ENCODE measurements at places on chromosomes 13 and 19. TPM values are rescaled to one million over a fixed set of nuclear protein-coding genes. Genes with fewer than 3 reads are reported as not detected.

SYNE4 gene
- total RNA-seq, result 1.2 TPM

SAFB gene
- 53.0 TPM for total RNA-seq

CDC42EP5 gene
- total RNA-seq, result not detected

ZNF486 gene
- 12.3 TPM for total RNA-seq

GIPR gene
- 3.9 TPM for total RNA-seq

TUBA3C gene
- total RNA-seq, result not detected

GJB2 gene
- total RNA-seq, result not detected

KASH5 gene
- total RNA-seq, result 0.52 TPM

CGB2 gene
- total RNA-seq, result not detected

ZNF101 gene
- total RNA-seq, result 15.0 TPM

MIR17HG gene
- total RNA-seq, result 3.8 TPM

NCCRP1 gene
- not detected for total RNA-seq

LYL1 gene
- 99.1 TPM for total RNA-seq

NLRP5 gene
- total RNA-seq, result not detected

PEG3 gene
- total RNA-seq, result not detected

FOXO1 gene
- total RNA-seq, result 27.6 TPM

ZNF888 gene
- 6.0 TPM for total RNA-seq

LIM2 gene
- total RNA-seq, result not detected

CPAMD8 gene
- total RNA-seq, result not detected

NCAN gene
- not detected for total RNA-seq

C1QTNF9 gene
- total RNA-seq, result not detected

IL4I1 gene
- not detected for total RNA-seq

Measured in Karpas-422 (cell line).